Activated CD8-positive, alpha-beta memory T cell treated with anti-CD3 and anti-CD28 coated beads for 24 hours (primary cell): ENCODE measurements at places on chromosomes 2 and 18.

- no peak for DNase-seq
Observed at GRCh38 chr18:71028285-71028762, 739.5 kb downstream of the SOCS6 start.

- no peak for DNase-seq
Observed at GRCh38 chr2:128282976-128283810, 35.5 kb downstream of the HS6ST1 start.

DNA sequence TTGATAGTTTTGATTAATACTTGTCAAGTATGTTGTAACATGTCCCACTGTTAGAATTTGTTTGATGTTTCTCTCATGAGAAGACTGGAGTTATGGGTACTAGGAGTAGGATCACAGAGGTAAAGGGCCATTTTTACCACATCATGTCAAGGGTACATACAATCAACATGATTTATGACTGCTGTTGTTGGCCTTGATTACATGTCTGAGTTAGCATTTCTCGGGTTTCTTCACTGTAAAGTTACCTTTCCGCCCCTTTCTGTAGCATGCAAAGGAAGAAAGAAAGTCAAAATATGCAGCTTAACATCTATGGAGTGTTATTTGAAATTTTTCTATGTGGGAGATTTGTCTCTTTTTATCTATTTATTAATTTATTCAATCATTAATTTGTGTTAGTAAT lies 1456.4 kb downstream of the SUCLG1 start:
- no peak for DNase-seq

- no peak for DNase-seq
Observed at GRCh38 chr18:52475325-52475724, 135.3 kb downstream of the DCC start.

- peak; percentile 85 for DNase-seq
Observed at GRCh38 chr2:98385050-98385699, 38.9 kb downstream of the CNGA3 start.

DNA sequence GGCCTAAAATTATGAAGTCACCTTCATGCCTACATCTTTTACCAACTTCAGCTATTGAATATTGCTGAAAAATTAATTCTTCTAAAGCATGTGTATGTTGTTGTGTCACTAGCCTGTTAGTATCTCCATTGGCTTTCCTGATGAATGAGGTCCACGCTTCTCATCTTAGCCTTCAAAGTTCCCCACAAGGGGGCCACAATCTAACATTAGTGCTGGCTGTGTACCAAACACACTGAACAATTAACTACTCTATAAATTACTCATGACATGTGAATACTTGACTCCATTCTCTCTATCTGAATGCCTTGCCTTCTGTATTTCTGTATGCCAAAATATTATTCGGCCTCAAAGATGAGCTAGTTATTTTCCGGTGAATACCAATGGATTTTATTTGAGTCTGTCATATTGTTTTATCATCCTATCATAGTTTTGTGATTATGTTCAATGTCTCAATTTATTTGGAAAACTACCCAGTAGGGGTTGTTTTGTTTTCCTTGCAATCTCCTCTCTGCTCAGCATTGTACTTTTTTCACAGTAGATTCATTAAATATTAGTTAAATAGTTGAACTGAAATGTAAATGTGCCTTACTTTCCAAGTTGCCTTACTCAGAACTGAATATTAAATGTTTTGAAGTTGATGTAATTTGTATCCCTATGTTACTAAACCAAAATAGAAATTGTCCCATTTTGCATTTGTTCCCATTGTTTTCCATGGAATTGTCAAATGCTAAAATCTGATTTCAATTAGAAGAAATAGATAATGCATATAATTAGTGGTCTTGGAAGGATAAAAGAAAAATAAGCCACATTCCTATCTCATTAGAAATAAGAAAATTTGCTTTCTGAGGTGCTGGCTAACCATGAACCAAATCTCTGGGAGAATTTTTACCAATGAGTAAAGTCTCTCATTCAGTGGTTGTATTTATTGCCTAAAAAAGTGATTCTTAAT lies 208.4 kb upstream of the COL3A1 start:
- DNase-seq, result no peak

DNA sequence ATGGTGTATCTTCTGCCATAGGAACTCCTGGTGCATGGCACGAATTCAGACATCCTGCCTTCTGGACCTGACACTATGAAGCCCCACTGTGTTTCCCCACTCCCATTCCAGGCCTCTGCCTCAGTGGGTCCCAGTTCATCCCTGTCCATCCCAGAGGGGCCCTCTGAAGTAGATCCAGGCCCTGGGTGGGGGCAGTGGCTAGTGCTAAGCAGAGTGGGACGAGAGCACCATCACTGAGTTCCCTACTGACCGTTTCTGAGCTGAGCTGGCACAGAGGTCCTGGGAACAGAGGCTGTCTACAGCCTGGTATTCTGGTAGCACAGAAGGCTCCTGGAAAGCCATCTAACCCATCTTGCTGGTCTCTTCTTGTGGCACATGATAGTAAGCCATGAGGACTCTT lies 54.0 kb downstream of the ATOH8 start:
- peak; percentile 28 for DNase-seq

DNA sequence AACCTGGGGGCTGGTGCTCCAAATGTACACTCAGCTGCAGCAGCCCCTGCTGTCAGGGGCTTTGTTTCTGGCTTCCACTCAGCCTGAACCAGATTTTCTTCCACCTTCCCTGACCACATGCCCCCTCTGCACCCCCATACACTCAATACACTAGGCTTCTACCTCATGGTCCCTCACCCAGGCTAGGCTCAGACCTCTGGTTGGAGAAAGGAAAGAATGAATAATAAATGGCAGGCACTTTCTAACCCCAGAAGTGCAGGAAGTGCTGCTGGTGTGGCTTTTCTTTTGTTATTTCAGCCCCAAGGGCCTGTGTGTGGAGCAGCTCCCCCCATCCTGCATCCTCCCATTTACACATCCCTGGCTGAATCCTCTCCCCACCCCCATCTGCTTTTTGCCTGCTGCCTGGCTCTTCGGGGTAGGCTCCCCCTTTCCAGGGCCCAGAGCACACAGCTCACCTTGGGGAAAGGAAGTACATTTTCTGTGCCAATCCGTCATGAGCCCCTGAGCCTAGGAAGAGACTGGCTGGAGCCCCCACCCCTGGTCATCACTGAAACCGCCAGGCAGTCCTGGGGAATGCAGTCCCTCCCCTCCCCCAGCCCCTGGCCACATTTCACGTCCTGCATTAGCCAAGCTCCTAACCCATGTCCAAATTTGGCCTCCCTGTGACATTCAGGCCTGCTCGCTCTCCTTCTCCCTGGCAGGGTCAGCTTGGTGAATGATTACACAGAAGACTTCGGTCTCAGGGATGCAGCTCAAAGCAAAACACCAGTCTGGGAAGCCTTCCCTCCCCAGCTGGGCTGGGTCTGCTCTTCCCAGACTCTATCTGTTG lies 2.6 kb downstream of the DYSF start:
- DNase-seq, result no peak

- DNase-seq, result peak; percentile 69
Observed at GRCh38 chr2:226423498-226423960, 376.1 kb downstream of the IRS1 start.
